Stimulated activated CD4-positive, alpha-beta T cell treated with anti-CD3 and anti-CD28 coated beads, TNF-alpha, amount 100 ng/mL, for 48 hours (primary cell): ENCODE measurements at places on chromosomes 2 and 18.

- DNase-seq, result no peak
These were observed 654.9 kb upstream of the SYT4 start for GRCh38 chr18:43932140-43932539.

DNA sequence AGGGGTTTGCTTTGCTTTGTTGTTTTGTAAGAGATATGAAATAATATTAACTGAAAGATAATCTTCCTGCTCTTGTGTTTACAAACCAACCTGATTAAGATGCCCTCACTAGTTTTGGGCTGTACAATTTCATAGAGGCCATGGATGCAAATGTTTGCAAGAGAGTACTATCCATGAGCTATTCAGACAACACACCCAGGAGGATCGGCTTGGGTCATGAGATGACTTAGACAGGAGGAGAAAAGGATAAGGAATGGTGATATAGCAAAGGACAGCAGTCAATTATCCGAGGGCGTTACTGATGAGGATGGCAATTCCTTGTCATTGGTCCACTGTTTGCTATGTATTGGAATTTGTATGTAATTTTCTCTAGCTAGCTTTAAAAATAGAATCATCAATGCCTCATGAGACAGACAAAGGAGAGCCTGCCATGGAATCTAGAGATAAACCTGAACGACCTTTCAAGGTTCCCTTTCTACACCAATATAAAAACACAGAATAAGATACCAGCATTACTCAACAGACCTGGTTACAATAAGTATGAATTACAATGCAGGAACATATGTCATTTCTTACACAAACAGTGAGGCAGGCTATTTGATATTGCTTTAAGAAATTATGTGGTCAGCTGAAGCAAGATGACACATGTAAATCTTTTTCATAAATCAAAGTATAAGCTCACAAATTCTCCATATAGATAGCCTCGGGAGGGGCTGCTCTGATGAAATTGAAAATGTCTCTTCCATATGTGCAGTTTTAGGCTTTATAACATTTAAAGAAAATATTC lies 54.4 kb upstream of the SOS1 start:
- no peak for DNase-seq

- no peak for DNase-seq
These were observed 96.7 kb downstream of the TMEM163 start for GRCh38 chr2:134621939-134622705.

DNA sequence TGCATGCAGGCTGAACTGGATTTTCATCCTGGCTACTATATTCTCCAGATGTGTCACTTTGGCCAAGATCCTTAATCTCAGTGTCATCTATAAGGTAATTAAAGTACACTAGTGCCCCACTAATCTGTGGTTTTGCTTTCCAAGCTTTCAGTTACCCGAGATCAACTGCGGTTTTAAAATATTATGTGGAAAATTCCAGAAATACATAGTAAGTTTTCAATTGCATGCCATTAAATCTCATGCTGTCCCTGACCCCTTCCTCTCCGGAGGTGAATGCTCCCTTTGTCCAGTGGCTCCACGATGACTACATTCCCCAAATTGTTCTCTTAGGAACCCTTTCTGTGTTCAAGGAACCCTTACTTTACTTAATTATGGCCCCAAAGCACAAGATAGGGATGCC lies 5.3 kb upstream of the TYMS start:
- no peak for DNase-seq

- no peak for DNase-seq
These were observed 81.1 kb downstream of the MRPS9 start for GRCh38 chr2:105118960-105119359.

- DNase-seq, result no peak
These were observed 375.2 kb upstream of the MYT1L start for GRCh38 chr2:2706306-2706705.

- DNase-seq, result no peak
These were observed 254.7 kb downstream of the MREG start for GRCh38 chr2:215758691-215759090.

- DNase-seq, result no peak
These were observed 347.9 kb downstream of the METTL4 start for GRCh38 chr18:2223449-2223848.

GRCh38 chr2:67212203-67212602 lies 184.9 kb upstream of the ETAA1 start:
- no peak for DNase-seq

DNA sequence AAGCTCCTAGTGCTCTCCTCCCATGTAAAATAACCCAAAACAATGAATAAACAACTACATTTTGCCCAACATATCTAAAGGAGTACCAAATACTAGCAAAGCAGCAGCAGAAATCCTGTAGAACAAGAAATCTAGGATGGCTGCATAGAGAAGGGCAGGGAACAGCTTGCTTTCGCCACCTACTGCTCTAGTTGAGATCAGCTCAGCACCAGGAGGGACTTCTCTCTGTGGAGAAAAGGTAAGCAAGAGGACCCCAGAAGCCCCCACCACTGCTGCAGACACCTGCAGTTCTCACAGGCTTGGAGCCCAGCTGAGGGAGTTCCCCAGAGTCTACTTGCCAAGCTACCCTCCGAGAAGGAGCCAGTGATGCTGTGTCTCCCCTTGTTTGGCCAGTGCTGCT lies 243.0 kb upstream of the CHST9 start:
- no peak for DNase-seq

GRCh38 chr2:185044323-185044874 lies 446.1 kb downstream of the ZNF804A start:
- no peak for DNase-seq

- DNase-seq, result no peak
These were observed 258.6 kb upstream of the CRIM1 start for GRCh38 chr2:36097022-36097421.

DNA sequence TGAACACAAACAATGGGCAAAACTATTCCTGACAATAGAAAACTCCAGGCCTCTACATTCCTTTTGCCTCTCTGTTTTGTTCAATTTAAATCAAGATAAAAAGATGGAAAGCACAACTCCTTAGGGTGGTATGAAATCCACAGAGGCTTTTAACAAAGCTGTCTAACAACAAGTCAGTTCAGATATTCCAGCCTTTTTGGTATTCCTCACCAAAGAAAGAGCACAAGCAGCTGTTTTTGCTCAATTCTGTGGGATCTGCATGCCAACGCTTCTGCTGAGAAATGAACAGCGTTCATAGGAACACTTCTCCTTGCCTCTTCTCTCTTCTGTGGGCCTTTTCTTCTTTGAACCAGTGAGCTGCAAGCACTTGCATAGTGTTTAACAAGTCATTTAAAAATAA lies 411.6 kb upstream of the TCF4 start:
- DNase-seq, result no peak
